ENCODE measurements at places on chromosomes 12 and 14. TPM values are rescaled to one million over a fixed set of nuclear protein-coding genes. Genes with fewer than 3 reads are reported as not detected.

- DNase-seq = no peak
Observed at GRCh38 chr12:88577537-88577936, 2.7 kb downstream of the KITLG start.

DNA sequence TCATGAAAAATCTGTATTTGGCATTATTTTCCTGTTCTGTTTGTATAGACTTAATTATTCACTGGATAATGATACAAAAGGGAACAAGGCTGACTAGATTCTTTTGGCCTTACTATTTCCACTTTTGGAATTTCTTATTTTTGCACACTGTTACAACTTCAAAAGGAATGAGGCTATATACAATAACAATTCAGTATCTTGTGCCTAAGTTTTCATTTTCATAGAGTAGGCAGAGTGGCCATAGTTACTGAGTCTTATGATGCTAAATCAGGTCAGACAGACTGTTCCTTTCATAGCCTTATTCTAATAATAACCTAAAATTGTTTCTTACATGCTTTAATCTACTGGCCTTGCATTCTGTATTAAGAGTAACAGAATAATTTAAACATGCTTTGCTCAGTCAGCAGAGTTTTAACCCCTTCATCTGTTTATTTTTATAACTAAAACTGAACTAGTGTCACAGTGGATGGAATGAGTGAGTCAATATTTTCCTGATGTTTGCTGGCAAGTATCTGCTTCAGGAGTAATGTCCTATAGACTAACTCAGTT lies 10.5 kb downstream of the TTC8 start:
- no peak for DNase-seq

GRCh38 chr12:92105676-92106075 lies 40.0 kb downstream of the BTG1 start:
- no peak for DNase-seq

- no peak for DNase-seq
Observed at GRCh38 chr12:122022393-122023338, 982 bp downstream of the BCL7A start.

DNA sequence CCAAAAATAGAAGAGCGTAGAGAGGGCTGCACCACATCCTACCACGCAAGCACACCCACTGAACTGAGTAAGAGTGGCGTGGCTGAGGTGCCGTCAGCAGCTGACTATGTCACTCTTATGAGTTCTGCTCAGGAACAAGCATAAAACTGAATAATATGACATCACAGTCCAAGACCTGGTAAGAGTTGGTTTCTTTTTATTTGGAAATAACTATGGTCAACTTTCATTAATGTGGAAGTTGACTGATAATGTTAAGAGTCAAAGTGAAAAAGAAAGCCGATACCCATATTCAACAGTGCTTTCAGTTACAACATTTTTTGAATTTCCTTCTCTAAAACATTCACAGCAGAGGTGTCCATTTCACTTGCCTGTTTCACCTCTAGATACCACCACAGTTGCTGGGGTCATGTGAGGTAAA lies 44.6 kb downstream of the GNS start:
- DNase-seq = no peak

NUDT14 gene
- total RNA-seq = 48.9 TPM

All from heart left ventricle (tissue), 16 donors.